ENCODE measurements at places on chromosomes 12 and 14.
A peak's percentile ranks its signal among the peaks of the same experiment; 100 is the strongest.

DNA sequence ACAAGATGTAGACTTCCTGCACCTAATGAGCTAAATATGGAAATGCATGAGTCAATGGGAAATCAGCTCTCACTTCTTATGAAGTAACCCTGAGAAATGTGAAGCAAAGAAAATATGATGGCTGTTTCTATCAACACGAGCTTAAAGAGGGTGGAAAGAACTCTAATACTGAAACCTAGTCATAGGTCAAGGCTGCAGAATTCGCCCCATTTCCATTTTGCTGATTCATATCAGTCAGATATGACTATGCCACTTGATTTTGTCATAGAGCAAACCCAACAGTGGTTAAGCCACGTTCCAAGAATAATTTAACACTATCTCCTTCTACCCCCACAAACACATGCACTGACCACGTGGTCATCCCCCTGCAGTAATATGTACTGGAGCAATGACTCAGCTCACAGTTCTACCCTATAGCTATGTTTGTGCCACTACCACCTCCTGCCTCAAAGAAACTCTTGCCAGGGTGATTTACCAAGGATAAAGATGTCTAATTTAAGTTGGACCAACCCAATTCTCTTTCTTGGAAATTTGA is 157.5 kb downstream of the TMTC3 start:
- DNase-seq: no peak

DNA sequence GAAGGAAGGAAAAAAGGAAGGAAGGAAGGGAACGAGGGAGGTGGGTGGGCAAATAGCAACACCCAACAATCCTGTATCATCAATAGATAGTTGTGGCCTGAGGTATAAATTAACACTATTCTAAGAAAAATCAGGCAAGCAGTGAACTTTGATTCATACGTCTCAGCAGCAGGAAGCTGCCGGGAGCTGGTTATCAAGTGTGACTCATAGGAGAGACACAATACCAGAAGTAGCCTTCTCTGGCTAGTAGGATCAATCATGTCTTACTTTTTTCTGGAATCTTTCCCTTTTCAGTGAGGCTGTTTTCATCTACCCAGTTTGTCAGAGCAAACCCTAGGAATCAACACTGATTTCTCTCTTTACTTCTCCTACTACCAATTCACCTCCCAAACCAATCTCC is 780.5 kb downstream of the NRXN3 start:
- no peak for DNase-seq

DNA sequence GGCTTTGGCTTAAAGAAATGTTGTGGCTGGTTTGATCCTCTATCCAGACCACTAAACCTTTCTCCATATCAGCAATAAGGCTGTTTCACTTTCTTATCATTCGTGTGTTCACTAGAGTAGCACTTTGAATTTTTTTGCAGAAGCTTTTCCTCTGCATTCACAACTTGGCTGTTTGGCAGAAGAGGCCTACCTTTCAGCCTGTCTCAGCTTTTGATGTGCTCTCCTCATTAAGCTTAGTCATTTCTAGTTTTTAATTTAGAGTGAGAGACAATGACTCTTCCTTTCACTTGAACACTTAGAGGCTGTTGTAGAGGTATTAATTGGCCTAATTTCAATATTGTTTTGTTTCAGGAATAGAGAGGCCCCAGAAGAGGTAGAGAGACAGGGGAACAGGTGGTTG is 13.8 kb downstream of the KCNMB4 start:
- DNase-seq: no peak

DNA sequence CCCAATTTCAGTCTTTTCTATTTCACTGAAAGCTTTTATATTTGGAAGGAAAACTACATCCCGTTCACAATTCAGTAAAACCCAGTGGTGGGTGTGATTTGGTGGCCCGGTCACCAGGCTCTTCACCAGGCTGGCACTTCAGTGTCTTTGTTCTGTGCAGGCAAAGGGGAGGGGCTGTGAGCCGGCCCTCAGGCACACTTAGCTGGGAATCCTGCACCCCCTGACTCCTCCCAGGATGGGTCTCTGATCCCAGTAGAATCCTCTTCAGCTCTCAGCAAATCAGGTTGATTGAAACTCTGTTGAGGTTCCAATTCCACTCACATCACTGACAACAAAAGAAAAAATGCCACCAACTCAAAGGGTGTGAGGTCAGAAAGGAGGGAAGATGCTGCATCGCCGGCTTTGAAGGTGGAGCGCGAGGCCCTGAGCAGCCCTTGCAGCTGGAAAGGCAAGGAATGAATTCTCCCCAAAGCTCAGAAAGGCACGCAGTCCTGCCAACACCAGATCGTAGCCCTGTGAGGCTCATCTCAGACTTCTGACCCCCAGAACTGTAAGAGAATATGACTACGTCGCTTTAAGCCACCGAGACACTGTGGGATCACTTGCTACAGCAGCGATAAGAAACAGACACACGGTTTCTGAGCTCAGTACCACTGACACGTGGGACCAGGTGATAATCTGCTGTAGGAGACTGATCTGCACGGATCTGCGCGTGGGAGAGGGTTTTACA is 166.6 kb downstream of the PIWIL1 start:
- DNase-seq: no peak

DNA sequence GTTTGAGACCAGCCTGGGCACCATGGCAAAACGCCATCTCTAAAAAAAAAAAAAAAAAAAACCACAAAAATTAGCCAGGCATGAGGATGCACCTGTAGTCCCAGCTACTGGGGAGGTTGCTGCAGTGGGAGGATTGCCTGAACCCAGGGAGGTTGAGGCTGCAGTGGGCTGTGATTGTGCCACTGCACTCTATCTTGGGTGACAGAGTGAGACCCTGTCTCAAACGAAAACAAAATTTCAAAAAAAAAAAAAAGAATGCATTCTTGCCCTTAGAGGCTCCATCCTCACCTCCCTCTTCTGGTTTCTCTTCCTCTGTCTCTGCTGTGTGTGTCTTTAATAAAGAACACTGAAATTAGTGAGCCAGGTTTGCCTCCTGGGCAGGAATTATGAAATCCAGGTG is 107.8 kb downstream of the VCPKMT start:
- DNase-seq: no peak

DNA sequence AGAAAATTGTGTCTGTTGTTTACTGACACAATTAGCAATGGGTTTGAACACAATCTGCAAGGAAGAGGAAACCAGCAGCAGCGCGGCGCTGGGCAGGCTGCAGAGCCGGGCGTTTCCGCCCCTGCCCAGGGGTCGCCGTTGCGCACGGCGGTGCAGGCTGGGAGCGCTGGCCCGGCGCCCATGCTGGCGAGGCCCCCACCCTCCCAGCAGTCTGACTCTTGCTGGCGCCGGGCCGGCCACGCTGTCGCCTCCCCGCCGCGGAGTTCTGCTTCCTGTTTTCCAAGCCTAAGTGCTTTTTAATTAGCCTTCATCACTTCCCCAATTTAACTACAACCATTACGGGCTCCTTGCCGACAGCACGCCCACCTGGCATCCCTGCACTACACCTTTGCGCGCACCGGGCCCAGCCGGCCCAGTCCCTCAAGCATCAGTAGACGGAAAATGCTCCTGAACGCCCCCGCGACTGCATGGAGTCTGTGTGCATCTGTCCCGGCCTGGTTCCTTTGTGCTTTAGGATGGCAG is 212.1 kb downstream of the GXYLT1 start:
- peak; percentile 86 for DNase-seq

- DNase-seq: no peak
These were observed 15.5 kb downstream of the MYH6 start for GRCh38 chr14:23392613-23393012.

DNA sequence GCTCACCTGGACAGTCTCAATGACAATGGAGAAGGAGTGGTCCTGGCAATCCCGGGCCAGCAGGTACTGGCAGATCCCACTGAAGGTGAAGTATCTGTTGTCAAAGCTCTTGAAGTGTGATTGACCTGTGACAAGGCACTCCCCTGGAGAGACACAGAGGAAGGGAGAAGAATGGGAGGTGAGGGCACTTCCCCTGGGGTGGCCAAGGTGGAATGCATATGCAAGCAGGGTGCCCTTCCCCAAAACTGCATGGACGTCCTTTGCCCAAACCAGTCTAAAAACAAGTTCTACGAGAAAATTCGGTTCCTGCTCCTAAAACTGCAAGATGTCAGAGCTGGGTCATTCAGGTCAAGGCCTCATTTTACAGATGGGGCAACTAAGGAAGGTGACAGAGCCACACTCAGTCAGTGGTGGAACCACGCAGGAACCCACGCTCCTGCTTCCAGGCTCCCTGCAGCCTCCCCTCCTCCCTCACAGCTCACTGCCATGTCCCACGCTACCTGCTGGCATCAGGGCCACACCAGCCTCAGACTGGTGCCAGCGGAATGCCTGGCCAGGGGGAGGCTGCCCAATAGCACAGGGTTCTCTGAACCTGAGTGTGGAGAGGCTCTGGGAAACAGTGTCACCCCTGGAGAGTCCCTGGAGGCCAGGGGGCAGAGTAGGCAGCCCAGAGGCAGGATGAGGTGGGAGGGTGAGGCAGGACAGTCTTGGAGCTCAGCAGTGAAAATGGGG is 59.2 kb downstream of the VWF start:
- no peak for DNase-seq

- no peak for DNase-seq
These were observed 89.5 kb upstream of the MANSC4 start for GRCh38 chr12:27869567-27869966.

DNA sequence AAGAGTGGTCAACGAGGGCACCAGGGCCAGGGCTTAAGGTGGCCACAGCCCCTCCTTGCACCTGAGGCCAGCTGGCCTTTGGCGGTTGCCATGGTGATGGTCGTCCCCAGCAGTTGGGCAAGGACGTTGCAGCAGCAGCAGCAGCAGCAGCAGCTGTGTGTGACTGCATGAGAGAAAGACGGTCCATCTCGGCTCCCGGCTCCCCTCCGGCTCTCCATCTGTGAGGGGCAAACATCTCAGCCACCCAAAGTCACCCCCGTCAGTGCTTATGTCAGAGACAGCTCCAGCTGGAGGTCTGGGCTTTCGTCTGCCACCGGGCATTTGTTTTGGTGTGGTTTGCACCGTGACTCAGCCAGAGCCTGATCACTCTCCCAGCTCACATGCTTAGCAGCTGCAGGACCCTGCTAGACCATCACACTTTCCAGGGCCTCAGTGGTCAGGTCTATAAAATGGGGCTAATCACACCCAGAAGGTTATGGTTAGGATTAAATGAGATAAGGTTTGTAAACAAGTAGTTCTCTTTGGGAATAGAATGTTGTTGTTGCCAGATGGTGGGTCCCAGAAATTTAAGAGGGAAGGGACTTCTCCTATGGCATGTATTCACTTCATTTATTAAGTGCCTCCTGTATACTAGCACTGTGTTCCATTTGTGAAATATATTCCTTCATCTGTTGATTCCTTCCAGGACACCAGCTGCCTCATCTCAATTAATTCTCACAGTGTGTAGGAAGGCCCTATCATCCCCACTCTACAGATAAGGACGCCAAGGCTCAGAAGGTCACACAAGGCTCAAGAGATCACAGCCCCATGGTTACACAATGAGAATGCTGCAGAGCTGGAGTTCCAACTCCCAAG is 212.6 kb upstream of the LHX5 start:
- DNase-seq: no peak

DNA sequence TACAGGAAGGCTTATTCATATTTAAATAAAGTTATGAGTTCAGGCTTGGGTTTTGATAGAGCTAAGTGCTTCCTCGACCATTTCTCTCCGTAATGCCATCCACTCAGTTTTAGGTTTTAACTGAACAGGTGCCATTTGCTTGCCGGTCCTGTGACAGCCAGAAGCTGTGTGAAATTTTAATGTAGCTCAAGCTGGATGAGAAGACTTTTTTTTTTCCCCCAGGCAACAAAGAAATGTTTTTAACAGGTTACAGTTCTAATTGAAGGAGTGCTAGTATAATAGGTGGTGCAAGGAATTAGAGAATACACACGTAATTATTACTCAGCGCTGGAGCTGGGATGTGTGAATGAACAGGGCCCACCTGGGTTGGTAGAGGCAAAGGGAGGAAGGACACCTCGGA is 502.3 kb downstream of the AACS start:
- DNase-seq: no peak

- DNase-seq: no peak
These were observed 8.6 kb downstream of the RAN start for GRCh38 chr12:130880411-130880885.

DNA sequence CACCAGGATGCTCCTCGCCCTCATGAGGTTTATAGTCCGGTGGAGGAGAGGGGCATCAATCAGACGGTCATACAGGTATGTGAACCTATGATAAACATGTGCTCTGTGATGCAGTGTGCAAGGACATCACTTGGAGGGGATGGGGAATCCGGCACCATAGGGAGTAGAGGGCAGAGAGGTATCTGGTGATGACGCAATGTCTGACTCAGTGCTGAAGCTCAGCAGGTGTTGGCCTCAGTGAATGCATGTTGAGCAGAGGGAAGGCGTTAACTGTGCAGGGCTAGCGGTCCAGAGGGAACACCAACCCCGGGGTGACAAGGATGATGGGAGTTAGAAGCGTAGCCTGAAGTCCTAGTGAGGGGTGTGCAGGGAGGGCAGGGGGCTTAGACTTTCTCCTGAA is 200.9 kb downstream of the TMEM132C start:
- DNase-seq: no peak

DNA sequence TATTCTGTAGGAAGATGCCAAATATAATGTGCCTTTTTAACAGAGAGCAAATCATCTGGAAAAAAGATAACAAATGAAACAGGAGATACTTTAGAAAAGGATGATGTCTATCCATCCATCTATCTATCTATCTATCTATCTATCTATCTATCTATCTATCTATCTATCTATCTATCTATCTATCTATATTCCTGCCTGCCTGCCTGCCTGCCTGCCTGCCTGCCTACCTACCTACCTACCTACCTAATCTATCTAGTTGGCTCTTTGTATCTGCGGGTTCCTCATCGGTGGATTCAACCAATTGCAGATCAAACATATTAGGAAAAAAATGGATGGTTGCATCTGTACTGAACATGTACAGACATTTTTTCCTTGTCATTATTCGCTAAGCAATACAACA is 11.0 kb downstream of the PTPRB start:
- no peak for DNase-seq

GRCh38 chr12:54956818-54957641 is 27.5 kb downstream of the TESPA1 start:
- DNase-seq: no peak

- DNase-seq: no peak
These were observed 190.8 kb upstream of the TMEM132C start for GRCh38 chr12:128076188-128076587.

GRCh38 chr12:1937481-1938224 is 19.2 kb upstream of the CACNA2D4 start:
- DNase-seq: no peak

GRCh38 chr12:101698800-101699347 is 1.4 kb downstream of the CHPT1 start:
- no peak for DNase-seq

- DNase-seq: no peak
These were observed 164.7 kb downstream of the SSPN start for GRCh38 chr12:26360062-26360461.

DNA sequence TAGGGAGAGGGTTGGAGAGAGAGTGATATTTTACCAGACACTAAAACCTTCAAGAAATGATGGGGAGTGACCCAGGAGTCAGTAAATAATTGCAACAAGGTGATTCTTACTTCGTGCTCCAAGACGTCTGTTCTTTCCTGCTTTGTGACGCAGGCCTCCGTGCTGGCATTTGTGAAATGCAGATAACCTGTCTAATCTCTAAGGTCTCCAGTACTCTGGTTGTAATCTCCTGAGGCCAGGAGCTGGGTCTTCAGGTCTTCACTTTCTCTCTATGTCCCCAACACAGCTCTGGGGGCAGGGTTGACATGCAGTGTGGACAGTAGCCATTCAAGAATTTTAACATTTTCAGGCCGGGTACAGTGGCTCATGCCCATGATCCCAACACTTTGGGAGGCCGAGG is 53.1 kb downstream of the CD9 start:
- no peak for DNase-seq

- no peak for DNase-seq
These were observed 2.4 kb downstream of the C14orf180 start for GRCh38 chr14:104582005-104582404.
